ENCODE measurements at places on chromosomes 16 and 17.

GRCh38 chr16:9092978-9093344 is 1.5 kb downstream of the HAPSTR1 start:
- DNase-seq: no peak

- DNase-seq: no peak
Measured at GRCh38 chr17:32783602-32784001, 93.3 kb downstream of the MYO1D start.

DNA sequence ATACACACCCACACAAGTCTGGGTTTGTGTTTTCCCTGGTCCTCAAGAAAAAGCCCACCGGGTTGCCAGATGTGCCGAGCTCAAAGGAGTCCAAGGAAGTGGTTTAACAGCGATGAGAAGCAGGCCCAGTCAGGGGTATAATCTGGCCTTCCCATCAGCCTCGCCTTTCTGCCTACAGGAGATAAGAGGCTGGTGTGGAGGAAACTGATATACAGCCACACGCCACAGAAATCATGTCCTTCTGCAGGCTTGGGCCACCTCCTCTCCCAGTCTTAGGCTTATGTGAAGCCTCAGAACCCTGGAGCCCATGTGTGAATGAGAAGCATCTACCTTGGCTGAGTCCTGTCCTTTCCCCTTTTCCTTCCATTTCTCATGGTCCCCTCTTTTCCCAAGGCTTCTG is 43.6 kb upstream of the MMP2 start:
- DNase-seq: no peak

DNA sequence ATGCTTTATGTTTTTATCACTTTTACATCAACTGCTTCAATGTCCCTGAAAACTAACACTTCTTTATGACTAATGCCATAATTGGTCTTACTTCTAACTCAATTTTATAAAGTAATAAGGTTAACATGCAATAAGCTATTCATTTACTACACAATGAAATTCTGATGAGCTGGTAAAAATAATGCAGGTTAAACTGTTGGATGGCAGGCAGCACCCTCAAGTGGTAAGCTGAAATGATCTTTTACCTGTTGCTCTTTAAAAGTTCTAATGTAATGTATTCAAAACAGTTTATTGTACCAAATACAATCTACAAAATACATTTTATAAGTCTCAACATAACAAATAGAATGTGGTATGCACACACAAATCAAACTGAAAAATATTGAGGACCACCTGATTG is 1280.3 kb downstream of the CDH8 start:
- no peak for DNase-seq

DNA sequence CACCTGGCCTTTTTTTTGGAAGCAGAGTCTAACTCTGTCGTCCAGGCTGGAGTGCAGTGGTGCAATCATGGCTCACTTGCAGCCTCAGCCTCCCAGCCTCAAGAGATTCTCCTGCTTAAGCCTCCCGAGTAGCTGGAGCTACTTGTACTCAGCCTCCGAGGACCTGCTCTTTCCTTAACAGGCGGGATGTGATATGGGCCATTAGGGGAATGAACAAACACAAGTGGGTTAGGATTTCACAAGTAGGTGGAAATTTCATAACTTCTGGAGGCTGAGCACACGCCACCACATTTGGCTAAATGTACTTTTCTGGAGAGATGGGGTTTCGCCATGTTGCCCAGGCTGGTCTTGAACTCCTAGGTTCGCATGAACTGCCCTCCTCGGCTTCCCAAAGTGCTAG is 4.1 kb downstream of the PAM16 start:
- no peak for DNase-seq

DNA sequence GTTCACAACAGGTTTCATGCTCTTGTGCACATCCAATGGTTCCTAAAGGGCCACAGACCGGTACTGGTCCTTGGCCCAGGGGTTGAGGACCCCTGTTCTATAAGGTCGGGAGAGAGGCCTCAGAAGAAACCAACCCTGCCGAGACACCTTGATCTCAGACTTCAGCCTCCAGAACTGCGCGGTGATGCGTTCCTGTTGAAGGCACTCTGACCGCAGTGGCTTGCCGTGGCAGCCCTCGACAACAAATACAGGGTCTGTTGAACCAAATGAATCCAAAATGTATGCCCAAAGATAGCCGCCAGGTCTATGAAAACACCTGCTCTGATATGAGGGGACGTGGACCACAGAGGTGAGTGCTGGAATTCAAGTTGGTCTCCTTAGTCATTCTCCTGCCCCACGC is 389.8 kb downstream of the SEC14L1 start:
- no peak for DNase-seq

- no peak for DNase-seq
Measured at GRCh38 chr16:23952128-23952970, 116.6 kb downstream of the PRKCB start.

DNA sequence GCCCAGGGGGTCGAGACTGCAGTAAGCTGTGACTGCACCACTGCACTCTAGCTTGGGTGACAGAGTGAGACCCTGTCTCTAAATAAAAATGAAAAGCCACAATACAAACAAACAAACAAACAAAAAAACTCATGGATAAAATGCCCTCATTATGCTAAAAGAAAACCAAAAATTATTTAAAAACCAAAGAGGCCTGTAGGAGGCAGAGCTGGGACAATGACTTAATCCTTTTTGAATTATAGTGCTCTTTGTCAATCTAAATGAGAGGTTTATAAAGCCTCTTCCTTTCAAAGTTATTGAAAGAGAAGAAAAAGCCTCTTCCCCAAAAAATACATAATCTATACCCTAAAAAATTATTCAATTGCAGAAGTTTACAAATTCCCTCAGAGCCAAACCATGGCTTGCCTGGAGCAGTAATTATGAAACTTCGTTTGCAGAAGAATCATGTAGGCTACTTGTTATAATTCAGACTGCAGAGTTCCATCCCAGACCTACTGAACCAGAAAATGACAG is 18.5 kb downstream of the CRLF3 start:
- DNase-seq: no peak

Measured in activated CD8-positive, alpha-beta memory T cell treated with anti-CD3 and anti-CD28 coated beads for 48 hours (primary cell).